ENCODE measurements at places on chromosomes 3 and 15. TPM values are rescaled to one million over a fixed set of nuclear protein-coding genes. Genes with fewer than 3 reads are reported as not detected.
A peak's percentile ranks its signal among the peaks of the same experiment; 100 is the strongest.

CSK gene
- 262 TPM for total RNA-seq

GRCh38 chr15:80060356-80061006 is 1.0 kb downstream of the ZFAND6 start:
- peak; percentile 49 for DNase-seq

RBP2 gene
- total RNA-seq: not detected

GRCh38 chr3:68664276-68664675 is 268.1 kb downstream of the TAFA4 start:
- no peak for DNase-seq

DNA sequence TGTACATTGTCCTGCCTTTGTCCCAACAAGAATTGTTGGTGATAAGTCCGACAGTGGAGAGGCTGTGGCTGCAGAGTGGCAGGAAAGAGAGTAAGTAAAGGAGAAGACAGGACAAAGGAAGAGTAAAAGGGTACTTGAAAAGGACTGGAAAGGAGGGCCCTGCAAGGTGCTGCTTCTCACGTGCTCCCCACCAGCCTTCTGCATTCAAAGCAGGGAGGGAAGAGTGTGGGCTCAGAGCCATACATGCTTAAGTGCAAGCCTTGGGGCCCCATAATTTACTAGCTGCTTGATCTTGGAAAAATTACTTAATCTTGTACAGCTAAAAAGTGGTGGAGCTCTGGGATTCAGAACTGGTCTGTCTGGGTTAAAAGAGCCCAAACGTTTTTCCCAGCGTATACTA is 29.9 kb downstream of the MME start:
- DNase-seq: no peak

- no peak for DNase-seq
Observed at GRCh38 chr15:28185148-28185895, 86.2 kb upstream of the OCA2 start.

GRCh38 chr15:52787123-52787503 is 3.0 kb downstream of the ONECUT1 start:
- no peak for DNase-seq

DNA sequence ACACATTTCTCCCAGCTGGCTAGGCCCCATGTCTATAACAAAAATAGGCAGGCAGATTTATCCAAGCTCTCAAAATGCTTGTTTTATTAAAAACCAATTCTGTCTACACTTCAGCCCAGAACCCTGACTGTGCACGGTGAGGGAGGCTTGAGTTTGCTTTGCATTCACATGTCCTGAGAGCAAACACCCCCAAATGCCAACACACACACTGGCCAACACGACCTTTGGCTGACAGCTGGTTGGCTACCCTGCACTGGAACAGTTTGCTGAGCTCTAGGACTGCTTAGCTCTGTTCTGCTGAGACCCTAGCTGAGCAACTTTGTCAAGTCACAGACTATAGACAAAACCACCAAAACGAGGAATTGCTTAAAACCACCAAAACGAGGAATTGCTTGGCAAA is 3.6 kb downstream of the STIMATE start:
- no peak for DNase-seq

GRCh38 chr3:123503203-123503602 is 54.3 kb upstream of the ADCY5 start:
- DNase-seq: no peak

CPNE9 gene
- total RNA-seq: not detected

GRCh38 chr3:56742887-56743286 is 58.9 kb downstream of the ARHGEF3 start:
- no peak for DNase-seq

DNA sequence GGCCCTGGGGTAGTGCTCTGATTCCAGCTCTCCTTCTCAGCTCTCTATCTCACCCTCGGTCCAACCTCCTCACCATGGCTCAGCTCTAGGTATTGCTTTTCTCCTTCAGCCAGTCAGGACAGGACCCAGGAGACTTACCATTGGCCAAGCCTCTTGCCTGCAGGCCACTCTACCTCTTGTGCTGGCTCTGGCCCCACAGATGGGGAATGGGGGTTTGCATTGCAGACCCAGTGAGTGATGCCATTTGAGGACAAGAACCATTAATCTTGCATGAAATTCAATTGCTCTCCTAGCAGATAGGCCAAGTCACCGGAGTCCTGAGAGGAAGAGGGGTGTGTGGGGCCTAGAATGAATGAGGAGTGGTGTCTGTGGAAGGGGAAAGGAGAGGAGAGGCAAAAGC is 6.1 kb upstream of the RPP25 start:
- no peak for DNase-seq

- no peak for DNase-seq
Observed at GRCh38 chr15:30038667-30039523, 43.9 kb upstream of the GOLGA8J start.

DUOXA2 gene
- total RNA-seq: not detected

GRCh38 chr3:51163051-51163450 is 222.0 kb upstream of the MANF start:
- no peak for DNase-seq

GRCh38 chr3:149969940-149970715 is 567 bp downstream of the PFN2 start:
- peak; percentile 83 for DNase-seq

GRCh38 chr3:138331143-138331894 is 1.7 kb upstream of the NME9 start:
- DNase-seq: no peak

DNA sequence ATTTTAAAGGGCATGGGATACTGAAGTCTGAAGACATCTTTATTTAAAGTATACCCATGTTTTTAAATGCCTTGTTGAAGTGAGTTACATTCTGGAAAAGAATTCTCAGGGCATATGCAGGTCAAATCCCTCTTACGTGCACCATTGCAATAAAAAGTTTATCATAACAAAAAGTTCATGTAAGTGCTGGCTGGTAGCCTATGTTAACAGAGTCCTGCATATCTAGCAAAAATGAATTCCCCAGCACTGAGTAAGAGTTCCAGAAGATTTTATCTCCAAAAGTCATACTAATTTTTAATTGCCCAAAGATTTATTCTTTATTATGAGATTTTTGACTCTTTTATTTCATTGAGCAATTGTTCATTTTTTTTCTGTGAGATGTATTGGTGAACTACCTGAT is 104.7 kb upstream of the ROBO1 start:
- DNase-seq: no peak

GRCh38 chr3:123568875-123569274 is 16.0 kb downstream of the HACD2 start:
- DNase-seq: no peak

- no peak for DNase-seq
Observed at GRCh38 chr15:68419301-68420175, 12.4 kb downstream of the ITGA11 start.

GRCh38 chr3:24773798-24774197 is 279.1 kb upstream of the THRB start:
- DNase-seq: peak; percentile 20

DNA sequence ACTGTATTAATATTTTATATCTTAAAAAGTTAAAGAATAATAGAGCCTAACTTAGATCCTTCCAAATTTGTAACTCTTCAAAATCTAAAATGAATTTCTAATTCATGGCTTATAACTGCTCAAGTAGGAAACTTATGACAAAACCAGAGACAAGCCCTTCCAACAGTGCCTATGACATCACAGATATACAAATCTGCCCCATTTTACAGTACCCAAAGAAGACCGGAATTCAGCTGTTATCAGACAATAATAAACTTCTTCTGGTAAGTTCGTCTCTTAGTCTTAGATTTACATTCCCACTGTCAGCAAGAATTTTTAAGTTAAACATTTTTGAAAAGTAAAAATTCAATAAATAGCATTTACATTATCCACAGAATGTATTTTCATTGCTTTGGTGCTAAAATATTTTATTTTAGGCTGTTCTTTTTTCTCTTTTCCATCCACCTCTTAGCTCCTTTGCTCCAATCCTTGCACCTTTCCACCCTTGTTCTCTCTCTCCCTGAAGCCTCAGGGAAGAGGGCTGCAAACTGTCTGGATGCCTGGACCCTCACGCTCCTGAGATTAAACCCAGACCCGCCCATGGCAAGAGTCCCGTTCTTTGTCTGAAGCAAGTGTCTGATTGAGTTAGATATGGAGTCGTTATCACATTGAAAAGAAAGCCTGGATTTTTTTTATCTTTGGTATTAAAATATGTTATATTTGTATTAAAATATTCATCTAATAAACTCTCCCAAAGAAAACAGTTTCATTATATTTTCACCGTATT is 312.7 kb downstream of the ZBTB20 start:
- DNase-seq: no peak

DNA sequence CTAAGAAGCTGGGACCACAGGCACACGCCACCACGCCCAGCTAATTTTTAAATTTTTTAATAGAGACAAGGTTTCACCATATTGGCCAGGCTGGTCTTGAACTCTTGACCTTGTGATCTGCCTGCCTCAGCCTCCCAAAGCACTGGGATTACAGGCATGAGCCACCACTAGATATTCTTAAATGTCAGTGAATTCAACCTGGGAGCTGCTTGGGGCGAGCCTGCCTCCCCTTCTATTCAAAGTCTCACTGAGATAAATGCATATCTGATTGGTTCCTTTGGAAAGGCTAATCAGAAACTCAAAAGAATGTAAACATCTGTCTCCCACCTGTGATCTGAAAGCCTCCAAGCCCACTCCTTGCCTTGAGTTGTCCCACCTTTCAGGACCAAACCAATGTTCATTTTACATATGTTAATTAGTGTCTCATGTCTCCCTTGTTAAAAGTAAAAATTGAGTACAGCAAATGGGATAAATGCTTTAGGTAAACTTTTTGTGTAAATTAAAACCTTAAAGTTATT is 15.0 kb downstream of the CYP11A1 start:
- DNase-seq: no peak

DNA sequence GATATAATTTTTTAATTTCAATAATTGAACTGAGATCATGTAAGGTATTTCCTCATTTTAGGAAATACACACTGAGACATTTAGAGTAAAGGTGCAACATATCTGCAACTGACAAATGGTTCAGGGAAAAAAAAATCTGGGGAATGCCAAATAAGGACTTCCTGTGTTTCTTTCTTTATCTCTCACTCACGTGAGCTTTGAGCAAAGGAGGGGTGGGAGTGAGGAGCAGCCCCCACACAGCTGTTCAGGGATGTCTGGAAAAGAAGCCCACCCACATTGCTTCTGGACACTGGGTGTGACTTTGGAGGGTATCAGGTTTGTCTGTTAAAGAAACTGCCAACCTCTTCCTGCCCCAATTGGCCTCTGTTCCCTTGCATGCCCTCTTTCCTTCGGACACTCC is 5.6 kb upstream of the TP63 start:
- DNase-seq: no peak

CFAP20DC gene
- 2.5 TPM for total RNA-seq

CCR1 gene
- total RNA-seq: 0.80 TPM

CTXN2 gene
- total RNA-seq: not detected

DNA sequence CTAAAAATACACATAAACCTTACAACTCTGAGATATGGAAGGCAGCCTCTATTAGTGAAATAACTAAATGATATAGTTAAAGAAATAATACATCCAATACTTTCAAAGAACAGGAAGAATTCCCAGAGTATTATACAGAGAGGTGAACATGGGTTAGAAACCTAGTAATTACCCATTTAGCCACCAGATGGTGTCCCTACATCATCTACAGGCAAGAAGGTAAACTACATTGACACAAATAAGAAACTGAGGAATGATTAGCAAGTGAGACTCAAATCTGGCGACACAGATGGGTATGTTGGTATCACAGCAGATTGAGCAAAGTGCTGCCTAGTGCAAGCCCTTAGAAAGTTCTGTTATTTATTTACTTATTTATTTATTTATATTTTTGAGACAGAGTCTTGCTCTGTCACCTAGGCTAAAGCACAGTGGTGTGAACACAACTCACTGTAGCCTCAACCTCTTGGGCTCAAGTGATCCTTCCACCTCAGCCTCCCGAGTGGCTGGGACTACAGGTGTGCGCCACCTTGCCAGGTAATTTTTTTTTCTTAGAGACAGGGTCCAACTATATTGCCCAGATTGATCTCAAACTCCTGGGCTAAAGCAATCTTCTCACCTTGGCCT is 28.2 kb downstream of the NEK4 start:
- DNase-seq: no peak

GRCh38 chr3:124791639-124792151 is 61.4 kb downstream of the UMPS start:
- peak; percentile 17 for DNase-seq

DNA sequence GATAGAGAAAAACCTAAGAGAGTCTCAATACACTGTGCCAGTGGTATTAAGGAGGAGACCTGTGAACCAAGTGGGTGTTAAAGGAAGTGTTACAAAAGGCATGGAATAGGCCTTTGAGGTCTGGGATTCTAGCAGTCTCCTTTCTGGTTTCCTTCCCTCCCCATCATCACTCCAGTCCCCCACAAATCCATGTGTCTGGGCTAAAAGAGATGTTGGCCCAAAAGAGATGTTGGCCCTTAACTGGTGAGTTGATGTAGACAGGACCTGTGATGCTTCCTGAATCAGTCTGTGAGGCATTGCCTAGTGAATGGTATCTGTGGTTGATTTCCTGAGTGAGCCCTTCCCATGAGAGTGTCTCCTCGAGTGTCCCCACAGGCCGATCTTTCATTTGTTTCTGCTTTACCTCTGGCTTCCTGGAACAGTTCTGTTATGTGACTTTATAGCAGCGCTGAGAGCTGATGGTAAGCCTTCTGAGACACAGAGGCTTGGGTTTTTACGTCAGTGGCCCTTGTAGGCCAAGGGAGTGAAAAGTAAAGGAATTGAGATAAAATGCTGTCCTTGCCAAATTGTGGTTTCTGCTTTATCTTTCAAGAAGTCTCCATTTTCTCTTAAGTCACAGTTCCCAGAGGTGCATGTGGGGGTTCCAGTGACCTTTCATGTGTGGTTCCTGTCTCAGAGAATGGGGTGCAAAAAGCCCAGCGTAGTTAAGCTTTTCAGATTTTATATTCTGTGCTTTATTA is 87.8 kb downstream of the KLHL25 start:
- peak; percentile 67 for DNase-seq

DNA sequence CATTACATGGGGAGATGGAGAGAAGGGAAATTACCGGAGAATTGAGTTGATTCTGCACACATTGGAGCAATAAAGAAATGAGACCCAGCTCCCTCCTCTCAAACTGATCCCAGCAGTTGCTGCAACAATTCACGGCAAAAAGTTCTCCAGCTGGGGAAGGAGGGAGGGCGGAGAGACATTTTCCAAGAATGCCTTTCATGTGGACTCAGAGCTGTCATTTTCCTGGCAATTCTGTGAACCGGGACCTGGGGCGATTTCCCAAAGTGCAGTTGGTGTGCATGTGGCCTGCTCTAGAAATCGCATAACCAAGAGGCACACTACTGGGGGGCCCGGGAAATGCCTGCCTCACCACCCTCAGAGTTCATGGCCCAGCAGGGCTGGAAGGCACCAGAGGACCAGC is 48.7 kb upstream of the IREB2 start:
- DNase-seq: no peak

- DNase-seq: no peak
Observed at GRCh38 chr3:129404610-129405009, 23.8 kb downstream of the EFCAB12 start.

AHSG gene
- not detected for total RNA-seq

All from activated CD4-positive, alpha-beta memory T cell treated with anti-CD3 and anti-CD28 coated beads for 36 hours (primary cell).